ENCODE measurements at places on chromosomes 1 and 21.

- DNase-seq: peak; percentile 34
Measured at GRCh38 chr1:224183591-224184312, 712 bp downstream of the DEGS1 start.

GRCh38 chr1:41108696-41109275, 87.3 kb upstream of the SLFNL1 start:
- DNase-seq: no peak

DNA sequence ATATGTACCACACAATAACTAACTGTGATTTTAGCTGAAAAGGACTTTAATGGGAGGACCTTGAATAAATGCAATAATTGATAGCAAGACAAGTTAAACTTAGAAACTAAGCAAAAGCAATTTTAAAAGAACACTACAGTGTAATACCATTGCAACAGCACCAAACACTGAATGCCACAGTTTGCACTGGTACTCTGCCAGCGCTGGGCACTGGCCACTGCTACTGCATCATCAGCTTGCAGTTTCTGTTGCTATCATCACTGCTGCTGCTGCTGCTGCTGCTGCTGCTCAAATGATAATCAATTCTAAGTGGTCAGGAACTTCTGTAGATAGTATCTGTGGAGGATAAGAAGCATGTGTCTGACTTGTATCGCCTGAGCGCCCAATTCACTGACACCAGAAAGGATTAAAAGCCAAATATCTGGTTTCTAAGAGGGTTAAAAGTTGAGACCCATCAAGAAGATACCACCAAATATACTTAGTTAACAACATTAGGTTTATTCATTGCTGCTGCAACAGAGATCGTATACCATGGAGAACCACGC, 306.9 kb downstream of the LRRC40 start:
- no peak for DNase-seq

GRCh38 chr1:87061742-87062156, 147.3 kb downstream of the HS2ST1 start:
- DNase-seq: no peak

GRCh38 chr1:29389533-29390041, 153.3 kb downstream of the PTPRU start:
- no peak for DNase-seq

DNA sequence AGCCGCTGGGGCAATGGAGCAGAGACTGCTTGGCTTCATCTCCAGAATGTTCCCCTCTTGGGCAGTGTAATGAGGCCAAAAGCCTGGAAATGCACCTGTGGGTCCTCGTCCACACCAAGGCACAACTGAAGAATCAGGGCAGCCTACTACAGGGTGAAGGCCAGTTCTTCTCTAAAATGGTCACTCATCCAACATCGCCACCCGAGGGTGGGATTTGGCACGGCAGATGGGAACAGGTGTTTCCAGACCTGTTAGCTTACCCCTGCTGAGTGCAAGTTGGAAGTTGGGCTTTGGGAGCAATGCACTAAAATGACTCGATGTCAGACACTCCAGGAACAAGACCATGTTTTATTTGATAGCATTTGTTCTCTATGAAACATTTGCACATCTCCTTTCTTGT, 543.7 kb downstream of the NPHP4 start:
- DNase-seq: no peak

DNA sequence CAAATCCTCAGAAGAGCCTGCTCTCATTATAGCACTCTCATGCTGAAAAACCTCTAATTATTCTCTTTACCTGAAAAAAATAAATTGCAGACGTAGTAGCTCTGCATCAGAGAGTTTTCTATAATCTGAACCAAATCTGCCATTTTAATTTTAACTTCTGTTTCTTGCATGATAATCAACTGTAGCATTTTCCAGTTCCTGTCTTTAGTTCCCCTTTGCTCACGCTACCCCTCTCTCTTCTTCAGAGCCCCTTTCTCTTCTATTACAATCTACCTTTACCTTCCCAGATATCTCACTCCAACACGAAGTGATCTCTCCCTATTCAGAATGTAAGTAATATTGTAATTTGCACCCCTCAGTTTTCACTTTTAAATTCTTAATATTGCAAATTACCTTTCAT, 31.4 kb downstream of the FMO1 start:
- DNase-seq: no peak

- DNase-seq: peak; percentile 61
Measured at GRCh38 chr1:234725177-234726132, 115.5 kb upstream of the IRF2BP2 start.

DNA sequence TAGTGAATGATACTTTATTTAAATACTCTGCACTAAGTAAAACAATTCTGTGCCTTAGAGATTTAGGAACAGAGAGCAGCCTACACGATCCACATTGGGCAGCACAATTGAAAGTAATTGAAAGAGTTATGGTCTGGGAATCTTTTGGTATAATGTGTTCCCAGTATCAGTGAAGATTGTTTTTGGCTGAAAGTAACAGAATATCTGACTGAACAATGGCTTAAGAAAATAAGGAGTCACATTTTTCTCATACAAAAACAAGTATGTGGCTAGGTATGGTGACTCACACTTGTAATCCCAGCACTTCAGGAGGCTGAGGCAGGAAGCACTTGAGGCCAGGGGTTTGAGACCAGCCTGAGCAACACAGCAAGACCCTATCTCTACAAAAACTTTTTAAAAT, 306.2 kb downstream of the NFIA start:
- no peak for DNase-seq

DNA sequence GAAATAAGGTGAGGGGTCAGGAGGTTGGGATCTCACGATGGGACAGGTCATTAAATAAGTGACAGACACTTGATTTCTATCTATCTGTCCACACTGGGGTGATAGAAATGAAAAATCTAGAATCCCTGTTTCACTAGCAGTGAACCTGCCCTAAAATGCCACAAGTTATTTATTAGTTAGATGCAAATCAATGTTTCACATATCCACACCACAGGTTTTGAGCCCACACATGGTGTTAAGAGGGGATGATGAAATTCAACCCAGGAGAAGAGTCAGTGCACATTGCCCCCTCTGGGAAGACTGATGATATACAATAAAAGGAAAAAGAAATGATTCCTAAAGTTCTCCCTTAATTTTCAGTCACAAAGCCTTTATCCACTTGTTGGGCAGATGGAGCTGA, 10.1 kb upstream of the NTPCR start:
- no peak for DNase-seq

DNA sequence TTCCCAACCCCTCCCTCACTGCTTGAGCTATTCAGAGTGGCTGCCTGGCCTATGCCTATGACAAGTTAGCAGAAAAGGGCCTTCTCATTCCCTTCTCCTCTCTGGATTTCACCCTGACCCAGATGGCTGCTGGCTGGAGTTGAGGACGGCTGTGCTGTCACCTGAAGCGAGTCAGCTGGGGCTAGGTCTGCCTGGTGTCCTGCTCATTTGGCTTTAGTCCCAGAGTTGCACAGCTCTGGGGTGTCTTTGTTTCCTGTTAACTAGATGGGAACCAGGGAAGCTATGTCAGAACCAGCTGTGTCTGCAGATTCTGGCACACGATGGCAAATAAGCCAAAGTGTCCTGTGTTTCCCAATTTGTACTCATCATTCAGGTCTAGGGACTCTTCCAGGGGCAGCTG, 52.9 kb downstream of the CNIH3 start:
- DNase-seq: no peak

- no peak for DNase-seq
Measured at GRCh38 chr1:233180641-233181364, 114.7 kb downstream of the PCNX2 start.

- DNase-seq: no peak
Measured at GRCh38 chr1:238648751-238649150, 737.6 kb upstream of the CHRM3 start.

DNA sequence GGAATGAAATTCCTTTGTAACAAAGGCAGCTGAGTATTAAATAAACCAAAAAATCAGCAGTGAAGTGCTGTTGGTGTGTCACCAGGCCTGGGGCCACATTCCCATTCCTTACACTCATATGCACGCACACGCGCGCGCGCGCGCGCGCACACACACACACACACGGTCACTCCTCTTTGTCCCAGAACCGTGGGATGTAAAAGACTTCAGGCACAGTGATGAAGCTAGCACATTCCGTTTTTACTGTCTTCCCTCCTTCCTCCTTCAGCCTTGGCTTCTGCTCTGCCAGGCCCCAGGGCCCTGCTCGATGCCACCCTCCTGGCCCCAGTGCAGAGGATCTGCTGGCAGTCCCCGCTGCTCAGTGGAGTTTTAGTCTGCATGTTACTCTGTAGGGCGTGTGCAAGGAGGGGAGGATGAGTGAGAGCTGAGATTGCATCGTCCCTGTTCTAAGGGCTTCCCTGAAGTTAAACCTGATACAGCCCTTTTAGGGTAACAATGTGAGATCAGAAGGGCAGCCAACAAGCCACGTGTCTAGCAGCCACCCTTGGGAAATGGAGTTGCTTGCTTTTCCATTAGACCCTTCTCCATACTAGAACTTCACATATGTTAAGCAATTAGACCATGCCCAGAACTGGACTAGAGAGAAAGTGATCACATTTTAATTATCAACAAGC, 71.7 kb upstream of the WDR26 start:
- no peak for DNase-seq

DNA sequence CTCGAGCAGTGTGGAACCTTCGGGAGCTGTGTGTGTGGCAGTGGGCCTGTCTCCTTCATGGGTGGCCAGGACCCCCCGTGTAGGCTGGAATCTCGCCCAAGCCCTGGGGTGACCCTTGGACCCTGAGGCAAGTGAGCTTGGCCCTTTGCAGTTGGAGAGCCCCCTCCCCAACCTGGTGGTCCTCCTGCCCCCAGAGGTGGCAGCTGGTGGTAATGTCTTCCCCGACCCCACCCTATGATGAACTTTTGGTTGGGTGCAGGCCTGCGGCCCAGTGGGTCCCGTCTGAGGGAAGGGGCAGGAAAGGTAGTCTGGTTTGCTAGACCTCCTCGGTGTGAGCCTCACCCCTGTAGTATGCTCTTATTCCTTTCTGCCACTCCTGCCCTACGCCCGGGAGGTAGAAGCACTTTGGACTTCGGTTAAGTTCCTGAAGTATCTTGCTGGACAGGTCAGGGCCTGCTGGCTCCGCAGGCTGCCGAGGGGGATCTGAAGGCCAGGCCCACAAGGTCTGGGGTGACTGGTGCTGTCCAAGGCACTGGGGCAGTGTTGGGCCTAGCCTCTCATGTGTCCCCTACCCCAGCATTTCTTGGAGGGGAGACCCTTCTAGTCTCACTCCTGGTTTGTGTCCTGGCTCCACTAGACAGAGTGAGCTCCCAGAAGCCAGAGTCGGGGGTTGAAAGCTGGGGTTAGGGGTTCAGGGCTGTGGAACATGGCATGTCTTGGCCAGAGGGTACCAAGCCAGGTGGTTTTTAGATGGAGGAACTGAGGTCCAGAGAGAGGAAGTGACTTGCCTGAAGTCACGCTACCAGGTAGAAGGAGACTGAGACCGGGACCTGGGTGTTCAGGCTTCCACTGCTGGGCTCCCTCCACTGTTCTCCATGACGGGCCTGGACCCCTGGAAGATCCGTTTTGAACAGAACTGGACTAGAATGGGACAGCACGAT, 1.8 kb downstream of the ZNF362 start:
- no peak for DNase-seq

DNA sequence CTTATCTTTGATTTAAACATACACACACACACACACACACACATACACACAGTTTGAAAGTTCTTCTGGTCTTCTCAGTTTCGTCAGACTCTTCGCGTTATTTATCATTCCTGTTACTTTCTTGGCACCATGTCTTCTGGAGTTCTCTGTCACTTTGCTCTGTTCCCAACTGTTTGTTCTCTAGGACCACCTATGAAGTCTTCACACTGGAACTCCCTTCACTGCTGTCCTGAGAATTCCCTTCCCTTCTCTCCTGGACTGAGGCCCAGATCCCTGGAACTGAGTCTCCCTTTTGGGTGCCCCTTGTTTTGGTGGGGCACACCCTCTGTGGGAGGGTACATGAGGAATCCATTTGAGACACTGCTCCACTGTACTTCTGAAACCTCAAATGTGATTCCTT, 30.5 kb downstream of the ALG14 start:
- no peak for DNase-seq

DNA sequence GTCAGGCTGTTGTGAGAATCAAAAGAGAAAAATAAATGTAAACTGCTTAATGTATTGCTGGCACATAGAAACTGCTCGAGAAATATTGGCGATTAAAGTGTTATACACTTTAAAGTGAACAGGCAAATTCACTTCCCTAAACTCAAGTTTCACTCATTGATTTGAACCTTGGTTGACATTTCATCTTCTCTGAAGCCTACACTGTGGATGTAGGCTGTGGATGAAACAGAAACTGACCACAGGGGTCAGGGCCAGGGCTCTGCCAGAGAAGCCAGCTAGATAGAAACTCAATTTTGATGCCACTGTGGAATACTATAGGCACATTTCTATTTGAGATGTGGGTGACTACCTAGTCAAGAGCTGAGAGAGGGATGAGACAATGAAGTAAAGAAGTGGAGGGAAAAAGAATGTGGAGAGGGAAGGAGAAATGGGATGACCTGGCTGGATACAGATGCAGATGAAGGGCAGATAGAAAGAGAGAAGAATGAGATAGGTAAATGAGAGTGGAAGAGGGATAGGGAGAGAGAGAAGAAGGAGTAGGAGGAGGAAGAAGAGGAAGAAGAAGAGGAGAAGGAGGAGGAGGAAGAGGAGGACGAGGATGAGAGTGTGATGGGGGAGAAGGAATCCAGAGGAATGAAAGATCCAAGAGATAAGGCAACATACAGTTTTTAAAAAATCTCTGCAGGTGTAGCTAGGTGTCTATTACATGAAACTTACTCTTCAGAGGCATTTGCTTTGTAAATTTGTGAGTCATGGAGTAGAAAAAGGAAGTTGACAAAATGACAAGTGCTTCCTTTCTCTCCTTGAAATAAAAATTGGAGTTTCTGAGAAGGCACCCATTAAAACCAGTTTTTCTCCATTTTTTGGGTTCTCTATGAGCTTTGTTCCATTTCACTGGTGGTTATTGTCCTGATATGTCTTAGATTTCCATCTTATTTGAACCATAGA, 17.4 kb upstream of the CD1D start:
- DNase-seq: no peak

GRCh38 chr1:171899838-171900237, 58.5 kb downstream of the DNM3 start:
- no peak for DNase-seq

GRCh38 chr1:33364565-33364918, 43.6 kb upstream of the A3GALT2 start:
- DNase-seq: no peak

GRCh38 chr1:84862810-84863251, 30.2 kb downstream of the LPAR3 start:
- DNase-seq: no peak

DNA sequence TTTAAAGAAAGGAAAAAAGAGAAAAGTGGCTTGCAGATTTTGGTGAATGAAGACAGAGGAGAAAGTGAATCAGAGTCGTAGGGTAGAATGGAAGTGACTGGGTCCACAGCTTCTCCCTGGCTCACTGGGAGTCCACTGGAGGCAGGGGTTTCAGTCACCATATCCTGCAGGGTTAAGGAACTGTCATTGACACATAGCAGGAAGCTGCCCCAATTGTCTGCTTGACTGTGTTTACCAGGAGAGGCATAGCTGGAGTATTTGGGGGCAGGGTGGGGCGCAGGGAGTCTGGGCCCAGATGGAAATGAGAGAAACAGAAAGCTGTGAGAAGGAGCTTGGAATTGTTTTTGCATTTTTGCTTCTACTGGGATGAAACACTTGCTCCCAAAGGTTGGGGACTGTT, 228.8 kb upstream of the CSF3R start:
- no peak for DNase-seq
